Activated CD4-positive, alpha-beta T cell treated with anti-CD3 and anti-CD28 coated beads, Interleukin-2, amount 10 ng/mL, durations not matched to agents 7 days and 5 days (primary cell): ENCODE measurements at places on chromosomes 6 and 20.
A peak's percentile ranks its signal among the peaks of the same experiment; 100 is the strongest.

DNA sequence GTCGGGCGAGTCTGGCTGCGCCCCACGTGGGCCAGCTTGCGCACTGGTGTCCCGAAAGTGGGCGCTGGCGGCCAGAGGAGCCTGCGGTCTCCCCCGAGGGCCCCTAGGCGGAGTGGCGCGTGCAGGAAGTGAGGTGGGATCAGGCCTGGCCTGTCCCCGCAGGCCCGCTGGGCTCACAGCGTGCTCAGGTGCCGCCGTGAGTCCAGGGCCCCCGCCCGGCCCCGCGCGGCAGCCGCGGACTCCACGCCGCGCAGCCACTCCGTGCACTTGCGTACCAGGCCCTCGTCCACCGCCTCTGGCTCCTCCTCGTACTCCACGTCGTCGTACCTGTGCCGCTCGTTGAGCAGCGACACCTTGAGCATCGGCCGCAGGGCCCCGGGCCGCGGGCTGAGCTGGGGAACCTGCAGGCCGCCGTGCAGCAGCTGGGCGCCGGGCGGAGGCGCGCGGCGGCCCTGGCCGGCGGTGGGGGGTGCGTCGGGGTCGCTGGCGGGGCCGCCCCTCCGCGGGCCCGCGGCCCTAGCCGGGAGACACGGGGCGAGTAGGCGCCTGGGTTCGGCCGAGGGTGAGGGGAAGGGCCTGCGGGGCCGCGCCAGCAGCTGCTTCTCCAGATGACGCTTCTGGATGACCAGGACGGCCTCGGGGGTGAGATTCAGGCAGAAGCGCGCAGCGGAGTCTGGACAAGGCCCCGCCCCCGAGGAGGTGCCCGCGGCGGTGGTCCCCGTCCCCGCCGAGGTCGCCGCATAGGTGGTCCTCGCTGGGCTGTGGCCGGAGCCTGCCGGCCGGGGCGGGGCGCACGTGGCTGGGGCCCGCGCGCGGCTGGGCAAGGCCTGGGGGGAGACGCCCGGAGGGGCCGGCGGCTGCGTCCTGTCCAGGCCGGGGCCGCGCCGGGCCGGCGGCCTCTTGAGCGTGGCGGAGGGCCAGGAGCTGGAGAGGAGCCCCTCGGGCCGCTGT is 835 bp downstream of the PRR18 start:
- DNase-seq, result no peak

- DNase-seq, result no peak
Observed at GRCh38 chr20:7770046-7770445, 170.2 kb downstream of the HAO1 start.

GRCh38 chr6:44179648-44180047 is 21.0 kb downstream of the CAPN11 start:
- no peak for DNase-seq

DNA sequence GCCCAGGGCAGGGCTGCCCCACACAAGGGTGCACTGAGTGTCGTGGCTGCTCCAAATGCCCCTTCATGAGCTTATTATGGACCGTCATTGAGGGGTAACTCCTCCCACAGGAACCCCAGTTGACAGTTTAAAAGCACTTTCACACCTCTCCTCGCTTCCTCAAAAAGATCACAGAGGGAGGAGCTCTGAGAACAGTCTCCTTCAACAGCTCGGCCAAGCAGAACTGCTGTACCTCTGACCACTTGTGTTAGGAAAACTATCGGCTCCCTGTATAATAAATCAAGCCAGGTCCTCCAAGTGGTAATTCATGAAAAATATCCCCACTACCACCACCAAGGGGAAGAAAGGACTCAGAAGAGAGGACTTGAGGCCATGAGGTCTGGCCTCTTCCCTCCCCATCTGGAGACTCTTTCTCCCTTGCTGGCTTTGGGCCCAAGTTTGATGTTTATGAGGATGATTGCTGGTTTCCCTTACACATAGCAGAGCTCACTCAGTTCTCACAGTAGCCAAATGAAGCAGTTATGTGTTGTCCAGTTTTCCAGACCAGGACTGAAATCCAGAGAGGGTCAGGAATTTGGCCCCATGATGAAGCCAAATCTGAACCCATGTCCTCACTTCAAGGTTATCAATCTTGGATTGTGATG is 8.7 kb downstream of the SNX21 start:
- DNase-seq, result no peak

DNA sequence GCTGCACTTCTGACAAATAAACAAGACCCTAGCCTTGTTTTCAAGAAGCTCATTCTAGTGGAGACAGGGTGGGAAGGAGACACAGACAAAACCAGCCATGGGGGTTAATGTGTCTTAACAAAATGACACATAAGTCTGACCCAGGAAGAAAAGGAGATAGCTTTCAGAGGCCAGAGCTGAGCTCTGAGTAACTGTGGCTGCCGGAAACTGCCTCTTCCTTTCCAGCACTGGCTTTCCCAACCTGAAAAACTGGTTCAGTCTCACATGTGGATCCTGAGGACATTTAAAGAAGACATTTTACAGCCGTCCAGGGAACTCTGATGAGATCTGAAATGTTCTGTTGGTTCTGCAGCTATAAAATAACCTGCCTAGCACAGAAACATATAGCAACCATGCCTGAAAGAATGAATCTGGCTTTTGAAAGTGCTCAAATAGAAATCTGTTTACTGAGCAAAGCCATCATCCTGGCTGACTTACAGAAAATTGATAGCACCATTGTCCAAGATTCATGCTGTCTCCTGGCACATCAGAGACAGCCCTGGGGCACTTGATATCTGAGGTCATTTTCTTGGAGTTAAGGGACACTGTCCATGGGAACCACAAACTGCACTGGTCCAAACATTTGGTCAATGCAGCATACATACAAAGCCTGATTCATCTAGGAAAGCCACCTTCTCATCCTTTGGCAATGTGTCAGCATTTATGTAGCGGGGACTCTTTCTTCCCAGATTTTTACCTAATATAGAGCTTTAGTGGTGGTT is 83.2 kb upstream of the PAX1 start:
- DNase-seq, result no peak

DNA sequence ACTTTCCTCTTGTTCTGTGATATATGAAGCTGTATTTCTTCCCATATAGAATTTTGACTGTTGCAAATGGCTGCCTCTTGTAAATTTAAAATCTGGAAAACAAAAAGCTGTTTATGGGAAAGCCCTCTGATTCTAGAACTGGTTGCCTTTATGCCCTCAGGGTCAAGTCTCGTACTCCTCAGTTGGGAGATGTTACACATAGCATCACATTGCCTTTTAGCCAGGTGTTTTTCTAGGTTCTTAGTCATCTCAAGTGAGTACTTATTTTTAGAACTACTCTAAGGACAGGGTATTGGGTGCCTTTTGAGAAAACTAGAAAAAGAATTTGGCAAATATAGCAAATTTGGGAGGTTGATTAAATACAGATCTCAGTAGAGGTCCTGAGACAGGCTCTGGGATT is 58.5 kb downstream of the ANKS1A start:
- no peak for DNase-seq

- DNase-seq, result no peak
Observed at GRCh38 chr20:22374066-22374465, 210.3 kb downstream of the FOXA2 start.

DNA sequence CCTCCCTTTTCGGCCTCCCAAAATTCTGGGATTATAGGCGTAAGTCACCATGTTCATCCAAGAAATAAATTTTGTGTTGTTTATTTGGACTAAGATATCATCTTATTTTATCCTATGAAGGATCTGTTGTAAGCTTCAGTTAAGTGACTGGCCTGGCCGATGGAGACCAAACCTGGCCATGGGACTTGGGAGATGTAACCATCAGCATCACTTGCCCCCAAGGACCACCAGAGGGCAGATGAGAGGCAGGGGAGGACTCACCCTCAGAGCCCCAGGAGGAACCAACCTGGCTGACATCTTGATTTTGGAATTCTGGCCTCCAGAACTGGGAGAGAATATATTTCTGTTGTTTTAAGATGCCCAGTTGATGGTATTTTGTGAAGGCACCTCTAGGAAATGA is 266.7 kb downstream of the CDH26 start:
- peak; percentile 9 for DNase-seq

GRCh38 chr6:95529762-95530161 is 47.6 kb upstream of the MANEA start:
- DNase-seq, result no peak

- DNase-seq, result no peak
Observed at GRCh38 chr20:4045741-4046140, 30.4 kb upstream of the RNF24 start.

- DNase-seq, result no peak
Observed at GRCh38 chr6:129680633-129681032, 29.3 kb downstream of the ARHGAP18 start.

DNA sequence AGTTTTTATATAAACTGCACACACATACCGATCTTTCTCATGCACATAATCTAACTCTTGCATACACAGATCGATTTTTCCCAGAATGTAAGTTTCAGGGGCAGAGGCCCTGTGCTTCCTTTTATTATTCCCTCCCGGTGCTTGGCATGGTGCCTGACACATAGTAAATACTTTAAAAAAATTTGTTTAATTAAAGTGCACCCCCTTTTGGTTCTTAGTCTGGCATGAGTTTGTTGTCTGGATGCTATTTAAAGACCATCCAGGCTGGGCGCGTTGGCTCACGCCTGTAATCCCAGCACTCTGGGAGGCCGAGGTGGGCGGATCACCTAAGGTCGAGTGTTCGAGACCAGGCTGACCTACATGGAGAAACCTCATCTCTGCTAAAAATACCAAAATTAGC is 5.4 kb upstream of the DEK start:
- no peak for DNase-seq

DNA sequence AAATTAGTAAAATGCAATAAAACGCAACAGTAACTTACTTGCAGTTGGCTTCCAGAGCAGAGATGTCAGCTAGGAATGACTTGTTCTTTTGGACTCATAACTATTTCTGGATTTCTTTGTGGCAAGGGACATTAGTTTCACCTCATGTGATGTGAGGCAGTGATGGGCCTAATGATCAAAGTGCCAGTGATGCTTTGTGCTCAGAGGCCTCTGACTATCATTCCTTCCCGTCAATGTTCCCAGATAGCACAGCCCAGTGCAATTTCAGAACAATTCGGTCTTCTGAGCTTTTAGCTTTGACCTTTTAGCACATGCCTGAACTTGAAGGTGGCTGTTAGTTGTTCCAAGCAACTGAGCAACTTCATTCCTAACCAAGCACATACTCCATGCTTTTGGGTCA is 596.8 kb downstream of the TFAP2B start:
- DNase-seq, result no peak

- DNase-seq, result peak; percentile 78
Observed at GRCh38 chr6:108942556-108943492, 94.6 kb downstream of the ARMC2 start.

- DNase-seq, result no peak
Observed at GRCh38 chr6:84524636-84525035, 239.8 kb downstream of the TBX18 start.
